ENCODE measurements at places on chromosomes 2 and 18.

GRCh38 chr2:64910972-64911433, 78.2 kb upstream of the SLC1A4 start:
- DNase-seq: no peak

- DNase-seq: no peak
Observed at GRCh38 chr2:120404941-120405758, 59.2 kb downstream of the INHBB start.

- DNase-seq: no peak
Observed at GRCh38 chr2:200450288-200450687, 59.6 kb downstream of the KCTD18 start.

GRCh38 chr2:54613794-54614257, 109.6 kb upstream of the EML6 start:
- DNase-seq: no peak

GRCh38 chr2:58957188-58957840, 716.2 kb upstream of the FANCL start:
- DNase-seq: no peak

GRCh38 chr2:229410946-229411345, 139.9 kb upstream of the PID1 start:
- no peak for DNase-seq

All from stimulated activated CD8-positive, alpha-beta memory T cell treated with anti-CD3 and anti-CD28 coated beads, Interleukin-7, amount 100 ng/mL, for 48 hours (primary cell).